ENCODE measurements at places on chromosomes 2 and 18. TPM values are rescaled to one million over a fixed set of nuclear protein-coding genes. Genes with fewer than 3 reads are reported as not detected.

DNA sequence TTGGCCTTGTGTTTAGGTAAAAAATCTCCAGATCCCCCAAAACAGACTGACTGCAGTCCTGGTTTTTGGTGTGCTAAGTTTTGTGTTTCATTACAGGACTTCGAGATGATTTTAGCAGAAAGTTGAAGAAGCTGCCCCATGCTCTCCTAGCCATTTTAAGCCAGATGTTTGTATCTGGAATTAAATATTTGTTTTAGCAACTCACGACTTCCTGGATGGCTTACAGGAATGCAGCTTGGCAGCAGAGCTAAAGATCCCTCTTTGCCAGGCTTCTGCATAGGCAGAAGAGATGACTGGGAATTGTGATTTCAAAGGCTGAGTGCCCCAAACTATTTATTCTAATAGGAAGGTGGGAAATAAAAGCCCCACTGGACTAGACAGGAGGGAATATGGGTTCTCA, 31.1 kb downstream of the ONECUT2 start:
- DNase-seq = no peak

DNA sequence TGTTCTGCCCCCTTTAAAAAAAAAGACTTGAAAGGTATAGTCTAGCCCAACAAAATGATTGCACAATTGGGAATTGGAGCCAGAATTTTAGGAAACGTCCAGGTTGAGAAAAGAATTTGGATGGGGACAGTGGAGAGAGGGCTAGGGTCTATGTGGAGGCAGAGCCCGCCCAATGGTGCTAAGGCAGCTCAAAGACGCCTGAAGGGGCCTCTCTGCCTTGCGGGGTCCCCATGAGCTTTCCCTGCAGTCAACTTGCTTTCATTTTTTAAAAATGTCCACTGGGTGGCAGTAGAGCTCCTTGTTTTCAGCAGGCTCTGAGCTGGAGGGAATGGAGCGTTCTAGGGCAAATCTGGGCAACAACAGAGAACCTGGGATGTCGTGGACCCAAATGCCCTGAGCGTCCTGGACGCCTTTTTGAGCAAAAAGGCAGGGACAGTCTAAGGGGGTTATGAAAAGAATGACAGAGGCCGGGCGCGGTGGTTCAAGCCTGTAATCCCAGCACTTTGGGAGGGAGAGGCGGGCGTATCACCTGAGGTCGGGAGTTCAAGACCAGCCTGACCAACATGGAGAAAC, 40.2 kb upstream of the ITM2C start:
- DNase-seq = peak; percentile 73

The SS18 gene
- 103 TPM for total RNA-seq

GRCh38 chr18:48999569-48999968, 48.8 kb upstream of the SMAD7 start:
- DNase-seq = no peak

The CDH19 gene
- not detected for total RNA-seq

The DNAJB2 gene
- total RNA-seq = 27.5 TPM

GRCh38 chr2:152477347-152478092, 142.5 kb downstream of the FMNL2 start:
- DNase-seq = no peak

GRCh38 chr2:209534228-209534627, 110.4 kb downstream of the MAP2 start:
- no peak for DNase-seq

The ARHGAP25 gene
- not detected for total RNA-seq
